ENCODE measurements at places on chromosomes 6 and 20. TPM values are rescaled to one million over a fixed set of nuclear protein-coding genes. Genes with fewer than 3 reads are reported as not detected.

The FAM162B gene
- total RNA-seq = not detected

The MAS1 gene
- not detected for total RNA-seq

The GNMT gene
- 0.68 TPM for total RNA-seq

The C4B gene
- total RNA-seq = 3.7 TPM

The SMPDL3A gene
- total RNA-seq = 7.3 TPM

The DEFB125 gene
- total RNA-seq = not detected

The PLA2G7 gene
- 0.48 TPM for total RNA-seq

The C20orf204 gene
- 0.99 TPM for total RNA-seq

The OTOR gene
- not detected for total RNA-seq

The WFDC5 gene
- not detected for total RNA-seq

The GPX6 gene
- total RNA-seq = not detected

The TRAPPC3L gene
- total RNA-seq = not detected

The PDYN gene
- total RNA-seq = not detected

The SYS1 gene
- 25.2 TPM for total RNA-seq

The GPLD1 gene
- total RNA-seq = 0.75 TPM

The SNX14 gene
- 90.5 TPM for total RNA-seq

The EYA2 gene
- 1.4 TPM for total RNA-seq

The FRK gene
- total RNA-seq = 0.77 TPM

The FRS3 gene
- 3.6 TPM for total RNA-seq

The METTL24 gene
- 0.36 TPM for total RNA-seq

The C20orf173 gene
- total RNA-seq = not detected

The RPP21 gene
- 33.5 TPM for total RNA-seq

The SLC35D3 gene
- not detected for total RNA-seq

The ADGB gene
- not detected for total RNA-seq

The EMILIN3 gene
- not detected for total RNA-seq

The TP53TG5 gene
- total RNA-seq = not detected

The FUT9 gene
- total RNA-seq = 0.20 TPM

The TMEM217 gene
- 7.3 TPM for total RNA-seq

The VIP gene
- total RNA-seq = 0.36 TPM

The SLC17A3 gene
- total RNA-seq = not detected

The CTAGE9 gene
- total RNA-seq = not detected

The SMLR1 gene
- not detected for total RNA-seq

The PBOV1 gene
- not detected for total RNA-seq

The ANKRD60 gene
- not detected for total RNA-seq

The PPP1R18 gene
- 156 TPM for total RNA-seq

The TNNC2 gene
- not detected for total RNA-seq

The TRAM2 gene
- 88.7 TPM for total RNA-seq

The PPP1R3G gene
- 0.39 TPM for total RNA-seq

The BANF2 gene
- total RNA-seq = not detected

The CLPSL1 gene
- total RNA-seq = not detected

The NKX2-2 gene
- not detected for total RNA-seq

The RAET1E gene
- total RNA-seq = not detected

The OLIG3 gene
- 0.14 TPM for total RNA-seq

The OR2H1 gene
- total RNA-seq = not detected

The RIPPLY2 gene
- total RNA-seq = not detected

The PDE10A gene
- total RNA-seq = 7.4 TPM

The MAPK13 gene
- total RNA-seq = 4.5 TPM

The GHRH gene
- total RNA-seq = not detected

Data from astrocyte (in vitro differentiated cells and primary cell).